ENCODE measurements at places on chromosomes 13 and 19. TPM values are rescaled to one million over a fixed set of nuclear protein-coding genes. Genes with fewer than 3 reads are reported as not detected.

- no peak for DNase-seq
Measured at GRCh38 chr13:54486421-54487166, 1458.0 kb downstream of the OLFM4 start.

NBEA gene
- 1.5 TPM for polyA plus RNA-seq

DNA sequence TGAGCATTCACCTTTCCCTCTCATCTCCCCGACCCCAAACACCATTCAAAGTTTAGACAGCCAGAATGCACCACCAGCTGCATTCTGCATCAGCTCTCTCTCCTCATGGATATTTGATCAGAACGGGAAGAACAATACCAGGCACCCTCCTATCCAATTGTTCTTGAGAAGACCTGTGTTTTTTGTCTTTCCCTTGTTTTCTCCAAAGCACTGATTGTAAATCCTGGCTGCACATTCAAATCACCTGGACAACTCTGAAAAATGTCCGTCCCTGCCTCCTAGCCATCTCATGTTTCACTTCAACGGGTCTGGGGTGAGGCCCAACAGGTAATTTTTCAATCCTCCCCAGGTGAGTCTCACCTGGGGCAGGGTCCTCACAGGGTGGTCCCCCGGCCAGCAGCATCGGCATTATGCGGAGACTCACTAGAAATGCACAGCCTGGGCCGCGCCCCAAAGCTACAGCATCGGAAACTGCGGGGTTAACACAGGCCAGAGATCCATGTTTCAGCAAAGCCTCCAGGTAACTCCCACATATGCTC lies 5.5 kb downstream of the IRS2 start:
- DNase-seq: peak; percentile 32

DNA sequence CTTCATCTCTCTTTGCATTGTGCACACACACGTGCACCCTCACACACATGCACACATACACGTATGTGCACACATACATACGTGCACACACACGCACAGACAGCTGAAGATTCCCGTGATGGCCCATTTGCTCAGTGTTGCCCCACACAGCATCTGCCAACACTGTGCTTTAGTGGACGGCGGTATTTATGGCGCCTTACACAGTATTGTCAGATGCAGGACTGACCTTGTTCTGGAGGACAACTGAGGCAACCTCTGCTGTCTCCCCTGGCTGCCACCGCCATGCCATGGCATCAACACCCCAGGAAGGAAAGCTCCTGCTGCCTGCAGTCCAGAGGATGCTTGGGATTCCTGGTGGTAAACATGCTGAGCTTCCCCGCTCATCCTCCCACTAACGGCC lies 316.4 kb downstream of the TEX29 start:
- DNase-seq: no peak

GRCh38 chr13:21012841-21013681 lies 48.3 kb downstream of the LATS2 start:
- DNase-seq: no peak

DNA sequence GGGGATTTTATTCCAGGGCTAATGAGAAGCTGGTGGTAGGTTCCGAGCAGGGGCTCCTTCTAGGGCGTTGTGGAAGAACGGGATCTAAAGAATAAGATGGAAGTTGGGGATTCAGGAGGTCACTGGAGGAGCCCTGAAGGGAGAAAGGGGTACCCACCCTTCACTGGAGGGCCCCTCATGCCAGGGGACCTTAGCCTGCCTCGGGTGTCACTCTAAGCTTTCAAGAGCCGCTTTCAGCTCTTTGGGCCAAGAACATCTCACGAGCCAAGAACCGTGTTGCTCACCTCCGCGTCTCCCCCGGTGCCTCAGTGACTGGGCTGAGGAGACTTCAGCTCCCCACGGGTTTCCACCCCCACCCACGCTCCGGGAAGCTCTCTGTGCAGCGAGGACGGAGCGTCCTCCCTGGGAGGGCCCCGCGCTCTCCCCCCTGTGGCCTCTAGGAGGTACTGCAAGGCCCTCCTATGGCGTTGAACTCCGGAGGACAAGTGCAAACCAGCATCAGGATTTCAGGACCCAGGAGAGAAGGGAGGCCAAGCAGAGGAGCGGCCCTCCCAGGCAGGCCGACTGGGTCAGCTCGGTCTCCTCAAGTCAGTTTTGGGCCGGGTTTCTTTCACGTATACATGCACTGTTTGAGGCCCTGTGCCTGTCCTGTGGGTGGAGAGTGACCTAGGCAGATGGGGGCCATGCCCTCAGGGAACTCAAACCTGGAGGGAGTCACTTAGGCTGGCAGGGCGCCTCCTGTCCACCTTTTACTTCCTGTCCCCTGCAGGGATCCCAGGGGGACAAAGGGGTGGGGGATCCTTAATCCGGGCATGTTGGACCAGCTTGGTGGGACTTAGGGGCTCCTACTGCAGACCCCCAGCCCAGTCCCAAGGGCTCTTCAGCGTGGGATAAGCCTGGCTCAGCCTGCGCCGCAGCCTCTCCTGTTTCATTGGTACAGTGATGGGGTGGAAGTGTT lies 5.1 kb upstream of the KRTDAP start:
- DNase-seq: peak; percentile 78

GRIK5 gene
- polyA plus RNA-seq: 0.29 TPM

FRY gene
- polyA plus RNA-seq: 7.1 TPM

DNA sequence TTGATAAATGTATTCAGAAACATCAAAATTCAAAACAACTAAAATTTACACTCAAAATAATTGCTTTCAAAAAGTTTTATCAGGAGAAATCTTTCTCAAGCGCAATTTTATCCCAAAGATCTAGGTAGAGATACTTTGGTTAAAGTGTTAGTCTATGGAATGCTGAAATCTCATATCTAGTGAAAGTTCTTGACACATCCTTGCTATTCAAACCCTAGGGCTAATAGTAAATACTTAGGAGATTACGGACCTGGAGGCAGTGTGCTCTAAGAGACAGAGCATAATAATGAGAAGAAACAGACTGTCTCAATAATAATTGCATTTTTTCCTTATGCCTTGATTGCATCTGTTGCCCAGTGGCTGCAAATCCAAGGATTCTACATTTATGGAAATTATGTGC lies 330.8 kb downstream of the DACH1 start:
- DNase-seq: no peak

DNA sequence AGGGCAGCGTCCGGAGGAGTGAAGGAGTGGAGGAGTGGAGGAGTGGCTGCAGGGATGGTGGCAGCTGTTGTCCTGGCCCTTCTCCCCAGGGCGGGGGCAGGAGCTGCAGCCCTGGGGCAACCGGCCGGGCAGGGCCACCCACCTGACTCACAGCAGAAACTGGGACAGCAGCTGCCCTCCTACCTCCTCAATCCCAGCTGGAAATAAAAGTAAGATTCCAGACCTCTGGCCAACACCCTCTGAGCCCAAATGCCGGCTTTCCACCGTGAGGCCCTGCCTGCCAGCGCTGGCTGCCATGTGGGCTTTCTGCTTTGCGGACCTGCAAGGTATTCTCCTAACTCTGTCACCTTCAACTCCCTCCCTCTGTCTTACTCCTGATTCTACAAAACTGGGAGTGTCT lies 3.3 kb upstream of the CLPP start:
- DNase-seq: peak; percentile 50

DNA sequence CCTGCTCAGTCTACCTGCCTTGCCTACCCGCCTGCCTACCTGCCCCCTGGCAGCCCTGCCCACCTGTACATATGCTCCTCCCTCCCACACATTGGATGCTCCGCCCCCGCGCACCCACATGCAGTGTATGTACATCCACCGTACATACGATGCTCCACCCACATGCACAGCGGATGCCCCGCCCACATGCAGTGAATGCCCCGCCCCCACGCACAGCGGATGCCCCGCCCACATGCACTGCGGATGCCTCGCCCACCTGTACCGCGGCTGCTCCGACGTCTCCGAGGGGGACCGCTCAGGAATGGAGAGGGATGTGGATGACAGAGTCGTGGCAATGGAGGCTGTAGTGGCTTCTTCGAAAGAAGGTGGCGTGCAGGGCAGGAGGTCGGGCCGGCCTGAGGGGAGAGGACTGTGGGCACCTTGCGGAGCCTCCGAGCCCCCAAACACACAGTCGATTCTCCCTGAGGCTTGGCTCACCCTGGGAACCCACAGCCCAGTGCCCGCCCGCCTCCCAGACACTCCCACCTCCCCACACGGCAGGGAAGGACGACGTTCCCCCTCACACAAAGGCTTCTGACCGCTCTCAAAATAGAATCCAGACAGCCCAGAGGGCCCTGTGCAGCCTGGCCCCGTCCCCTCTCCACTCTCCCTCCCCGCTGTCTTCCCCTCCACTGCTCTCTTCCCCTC lies 16.5 kb upstream of the CACTIN start:
- DNase-seq: no peak

DNA sequence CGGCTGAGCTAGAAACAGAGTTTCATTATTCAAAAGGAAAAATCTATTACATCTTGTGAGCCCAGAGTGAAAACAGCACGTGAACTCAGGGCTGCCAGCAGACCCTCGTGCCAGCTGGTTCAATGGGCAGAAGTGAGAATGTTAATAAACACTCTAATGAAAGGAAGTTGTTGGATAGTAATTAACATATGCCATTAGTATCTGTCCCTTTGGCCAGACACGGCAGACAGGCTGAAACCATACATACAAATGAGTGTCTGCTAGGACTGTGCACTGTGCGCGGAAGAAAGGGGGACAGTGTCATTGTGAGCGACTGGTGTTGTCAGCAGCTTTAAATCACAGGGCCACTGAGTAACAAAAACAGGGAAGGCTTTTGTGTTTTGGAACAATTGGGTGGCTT lies 121.9 kb upstream of the TSC22D1 start:
- DNase-seq: no peak

GRCh38 chr13:94312511-94313216 lies 166.8 kb downstream of the DCT start:
- no peak for DNase-seq

KIR2DL1 gene
- polyA plus RNA-seq: not detected

DNA sequence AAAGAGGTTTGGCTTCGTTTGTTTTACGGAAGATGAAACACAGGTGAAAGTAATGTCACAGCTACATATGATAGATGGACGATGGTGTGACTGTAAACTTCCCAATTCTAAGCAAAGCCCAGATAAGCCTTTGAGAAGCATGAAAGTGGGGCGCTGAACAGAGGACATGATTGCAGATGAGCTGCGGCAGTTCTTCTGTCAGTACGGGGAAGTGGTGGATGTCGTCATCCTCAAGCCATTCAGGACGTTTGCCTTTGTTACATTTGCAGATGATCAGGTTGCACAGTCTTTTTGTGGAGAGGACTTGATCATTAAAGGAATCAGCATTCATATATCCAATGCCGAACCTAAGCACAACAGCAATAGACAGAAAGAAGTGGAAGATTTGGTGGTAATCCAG lies 111.5 kb upstream of the DIAPH3 start:
- no peak for DNase-seq

DNA sequence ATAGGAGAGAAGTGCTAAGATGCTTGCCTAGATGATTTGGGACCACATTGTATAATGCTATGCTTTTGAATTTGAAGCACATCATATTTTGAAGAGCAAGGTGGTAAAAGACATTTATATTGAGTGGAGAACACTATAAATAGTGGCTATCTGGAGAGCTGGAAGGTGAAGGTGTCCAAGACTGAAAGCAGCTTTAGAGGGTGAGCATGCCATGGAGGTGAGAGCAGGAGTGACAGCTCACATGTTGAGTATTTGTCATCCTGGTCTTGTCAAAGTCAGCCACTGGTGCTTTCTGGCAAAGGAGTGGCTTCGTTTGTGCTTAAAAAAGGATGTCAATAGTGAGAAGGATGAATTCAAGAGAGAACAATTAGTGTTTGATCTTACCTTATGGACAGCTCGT lies 225.9 kb downstream of the COG6 start:
- DNase-seq: no peak

IZUMO4 gene
- 0.69 TPM for polyA plus RNA-seq

- no peak for DNase-seq
Measured at GRCh38 chr19:41705393-41706174, 2.8 kb upstream of the CEACAM5 start.

DNA sequence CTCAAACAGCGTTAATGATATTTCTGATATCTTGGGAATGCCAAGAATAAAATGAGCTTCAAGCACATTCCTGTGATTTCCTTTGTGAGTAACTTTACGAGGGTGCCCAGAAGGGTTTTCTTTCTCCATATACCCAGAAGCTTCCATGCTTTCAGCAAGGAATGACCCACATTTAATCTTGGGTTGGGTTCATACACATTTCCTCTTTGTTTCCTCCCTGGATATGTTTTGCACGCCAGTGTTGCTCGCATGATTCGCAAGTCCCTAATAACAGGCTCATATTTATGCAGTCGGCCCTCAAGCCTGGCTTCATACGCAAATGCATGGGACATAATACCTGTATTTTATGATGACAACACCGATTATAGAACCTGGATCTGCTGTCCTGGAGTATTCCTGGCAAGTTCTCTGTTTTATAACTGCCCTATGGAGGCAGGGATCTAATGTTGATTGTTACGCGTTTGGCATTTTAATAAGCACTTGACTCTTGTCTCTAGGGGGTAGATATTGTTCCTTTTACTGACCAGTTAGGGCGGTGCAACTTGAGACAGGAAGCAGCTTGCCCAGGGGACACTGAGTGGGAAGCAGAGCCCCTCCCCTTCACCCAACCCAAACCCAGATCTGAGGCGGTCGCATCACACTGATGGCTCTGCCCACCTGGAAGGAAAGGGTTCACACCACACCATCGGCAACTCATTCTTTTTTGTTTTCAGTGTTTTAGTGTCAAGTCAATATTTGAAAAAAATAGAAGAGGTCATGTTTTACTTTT lies 220.4 kb upstream of the SOX1 start:
- DNase-seq: no peak

IGSF23 gene
- not detected for polyA plus RNA-seq

DNA sequence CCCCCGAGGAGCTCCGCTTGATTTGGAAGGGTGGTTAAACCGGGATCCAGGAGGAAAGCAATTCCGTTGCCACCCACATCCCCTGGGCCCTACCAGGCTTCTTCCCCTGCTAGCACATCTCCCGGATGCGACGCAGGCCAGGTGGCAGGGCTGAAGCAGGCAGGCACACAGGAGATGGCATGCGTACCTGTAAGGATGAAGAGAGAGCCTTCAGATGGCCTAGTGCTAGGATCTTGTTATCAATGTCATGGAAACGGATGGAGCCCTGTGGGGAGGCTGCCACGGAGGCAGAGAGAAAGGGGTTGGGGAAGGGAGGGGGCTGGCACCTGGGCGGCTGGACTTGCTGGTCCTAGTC lies 8.5 kb upstream of the SOX1 start:
- no peak for DNase-seq

ZNF829 gene
- 0.65 TPM for polyA plus RNA-seq

- DNase-seq: no peak
Measured at GRCh38 chr19:46579361-46579879, 21.7 kb upstream of the CALM3 start.

GRCh38 chr19:39390751-39391437 lies at the start of the genes MED29 and PAF1:
MED29 (plus strand) TSS chr19:39391378; CDS start chr19:39391423, 45 bp downstream.
PAF1 (minus strand) TSS chr19:39391106; CDS start chr19:39390864, 242 bp downstream.
- DNase-seq: peak; percentile 96

DNA sequence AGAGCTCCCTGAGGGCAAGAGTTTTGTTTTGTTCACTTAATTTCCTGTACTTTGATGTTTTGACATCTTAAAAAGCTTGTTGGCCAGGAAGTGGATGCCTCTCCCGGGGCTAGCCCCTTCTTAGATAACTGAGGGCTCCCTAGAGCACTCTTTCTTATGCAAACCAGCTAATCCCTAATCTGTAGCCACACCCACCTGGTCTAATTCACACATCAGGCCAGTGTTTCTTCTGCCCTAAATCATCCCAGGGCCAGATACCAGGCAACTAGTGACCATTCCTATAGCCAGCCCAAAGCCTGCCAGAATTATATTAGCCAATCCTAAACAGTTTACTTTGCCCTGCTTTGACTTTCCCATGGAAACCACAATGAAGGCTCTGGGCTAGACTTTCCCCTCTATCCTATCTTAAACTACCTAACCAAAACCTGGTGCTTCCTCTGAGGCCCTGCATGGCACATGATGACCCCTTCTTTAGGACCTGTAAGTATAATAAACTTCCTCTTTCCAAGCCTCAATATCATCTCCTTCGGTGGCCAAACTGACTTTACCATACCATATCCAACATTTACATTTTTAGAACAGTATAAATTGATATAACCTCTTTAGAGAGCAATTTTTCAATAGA lies 24.8 kb downstream of the WBP4 start:
- no peak for DNase-seq

Measured in psoas muscle (tissue), 8 donors.